Tibial nerve (tissue), 4 donors: ENCODE measurements at places on chromosomes 7 and 10. TPM values are rescaled to one million over a fixed set of nuclear protein-coding genes. Genes with fewer than 3 reads are reported as not detected.

- H3K36me3 ChIP-seq: no peaks in the 10 kb centered on the region
- no peak for DNase-seq
- no peak overlapping the region for H3K27ac ChIP-seq
- H3K27me3 ChIP-seq: no peaks in the 10 kb centered on the region
Measured at GRCh38 chr10:86001521-86001920, 365.1 kb downstream of the GRID1 start.

GRCh38 chr10:89086801-89087521, 96.4 kb downstream of the FAS start:
- H3K27me3 ChIP-seq: no peaks in the 10 kb centered on the region
- peak overlapping the region; percentile 28 for H3K27ac ChIP-seq
- H3K36me3 ChIP-seq: no peaks in the 10 kb centered on the region

GRCh38 chr10:49740346-49741107, 21.6 kb downstream of the OGDHL start:
- H3K4me3 ChIP-seq: no peak overlapping the region
- H3K36me3 ChIP-seq: no peaks in the 10 kb centered on the region
- H3K27ac ChIP-seq: no peak overlapping the region
- no peaks in the 10 kb centered on the region for H3K27me3 ChIP-seq
- no peaks in the 10 kb centered on the region for H3K4me1 ChIP-seq

- peaks cover 32% of the 10 kb centered on the region for H3K4me1 ChIP-seq
- no peaks in the 10 kb centered on the region for H3K27me3 ChIP-seq
- no peaks in the 10 kb centered on the region for H3K36me3 ChIP-seq
- DNase-seq: no peak
- H3K27ac ChIP-seq: peak overlapping the region; percentile 36
Measured at GRCh38 chr10:73873838-73874215, 528 bp downstream of the CAMK2G start.

The GIMAP2 gene
- 22.0 TPM for total RNA-seq

The SEMA3E gene
- 21.9 TPM for total RNA-seq

The SLIT1 gene
- 1.8 TPM for total RNA-seq

GRCh38 chr7:17524746-17525145, 226.3 kb downstream of the AHR start:
- no peak for DNase-seq
- no peaks in the 10 kb centered on the region for H3K27me3 ChIP-seq
- no peak overlapping the region for H3K4me3 ChIP-seq
- no peaks in the 10 kb centered on the region for H3K4me1 ChIP-seq
